Stimulated activated CD8-positive, alpha-beta memory T cell treated with anti-CD3 and anti-CD28 coated beads, Interleukin-4, amount 100 ng/mL, for 24 hours (primary cell): ENCODE measurements at places on chromosomes 13 and 19.

DNA sequence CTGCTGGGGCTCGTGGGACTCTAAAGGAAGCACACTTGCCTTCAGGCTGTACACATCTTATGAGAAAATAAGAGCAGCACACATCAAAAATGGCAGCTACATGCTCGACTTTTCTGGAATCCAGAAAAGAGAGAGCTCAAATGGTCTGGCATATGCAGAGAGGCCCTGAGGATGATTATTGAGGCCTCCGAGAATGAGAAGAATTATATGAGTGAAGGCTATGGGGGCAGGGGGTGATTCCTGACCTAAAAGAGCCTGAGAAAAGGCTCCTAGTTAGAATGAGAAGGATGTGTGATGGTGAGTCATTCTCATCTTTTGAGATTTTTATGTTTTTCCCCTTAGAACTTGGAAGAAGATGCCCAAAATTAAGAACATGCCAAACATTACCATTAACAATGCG lies 97.1 kb downstream of the HSPH1 start:
- DNase-seq, result no peak

DNA sequence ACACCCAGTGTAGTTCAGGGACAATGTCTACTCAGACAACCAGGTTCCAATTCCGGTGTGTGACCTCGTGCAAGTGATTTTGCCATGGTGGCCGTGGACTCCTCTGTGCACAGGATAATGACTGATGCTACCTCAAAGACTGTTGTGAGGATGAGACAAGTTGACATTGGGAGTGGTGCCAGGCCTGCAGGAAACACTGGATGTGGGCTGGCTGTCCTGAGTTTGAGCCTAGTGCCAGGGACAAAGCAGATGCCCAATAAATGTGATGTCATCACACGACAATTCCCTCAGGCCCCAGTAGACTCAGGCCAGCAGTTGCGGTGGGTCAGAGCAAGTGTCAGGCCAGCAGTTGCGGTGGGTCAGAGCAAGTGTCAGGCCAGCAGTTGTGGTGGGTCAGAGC lies 6.2 kb upstream of the SCN1B start:
- no peak for DNase-seq

- no peak for DNase-seq
These were observed 115.5 kb downstream of the GGACT start for GRCh38 chr13:100473087-100473486.

- no peak for DNase-seq
These were observed 154.7 kb downstream of the KDM4B start for GRCh38 chr19:5123646-5124045.

- DNase-seq, result no peak
These were observed 147.9 kb downstream of the TEX29 start for GRCh38 chr13:111468037-111468959.

DNA sequence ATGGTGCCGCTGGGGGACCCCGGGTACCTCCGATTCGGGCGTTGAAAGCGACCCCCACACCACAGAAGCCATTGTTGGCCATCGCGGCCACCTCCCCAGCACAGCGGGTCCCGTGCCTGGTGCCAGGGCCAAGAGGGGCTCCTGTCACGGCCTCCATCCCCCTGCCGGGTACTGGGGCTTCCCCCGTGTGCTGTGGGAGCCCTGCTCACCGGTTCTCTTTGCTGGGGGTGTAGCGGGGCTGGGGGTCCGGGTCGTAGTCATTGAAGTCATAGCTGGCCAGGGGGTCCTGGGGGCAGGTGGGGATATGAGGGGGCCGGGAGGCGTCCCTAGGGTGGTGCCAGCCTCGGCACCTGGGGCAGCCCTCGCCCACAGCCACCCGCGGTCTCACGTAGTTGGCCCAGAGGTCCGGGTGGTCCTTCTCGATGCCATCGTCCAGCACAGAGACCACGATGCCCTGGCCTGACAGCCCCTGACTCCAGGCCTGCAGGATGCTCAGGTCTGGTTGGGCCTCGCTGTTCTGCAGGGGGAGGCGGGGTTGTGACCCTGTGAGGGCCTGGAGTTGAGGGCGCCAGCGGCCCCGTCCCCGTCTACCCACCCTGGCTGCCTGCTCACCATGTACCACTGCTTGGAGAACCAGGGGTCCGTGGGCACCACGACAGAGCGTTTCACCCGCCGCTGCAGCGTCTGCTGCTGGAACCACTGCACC lies 2.4 kb downstream of the PCSK4 start:
- DNase-seq, result no peak

- DNase-seq, result no peak
These were observed 26.8 kb downstream of the IL12RB1 start for GRCh38 chr19:18059902-18060301.

- no peak for DNase-seq
These were observed 2.2 kb downstream of the ZSCAN22 start for GRCh38 chr19:58328999-58329398.

DNA sequence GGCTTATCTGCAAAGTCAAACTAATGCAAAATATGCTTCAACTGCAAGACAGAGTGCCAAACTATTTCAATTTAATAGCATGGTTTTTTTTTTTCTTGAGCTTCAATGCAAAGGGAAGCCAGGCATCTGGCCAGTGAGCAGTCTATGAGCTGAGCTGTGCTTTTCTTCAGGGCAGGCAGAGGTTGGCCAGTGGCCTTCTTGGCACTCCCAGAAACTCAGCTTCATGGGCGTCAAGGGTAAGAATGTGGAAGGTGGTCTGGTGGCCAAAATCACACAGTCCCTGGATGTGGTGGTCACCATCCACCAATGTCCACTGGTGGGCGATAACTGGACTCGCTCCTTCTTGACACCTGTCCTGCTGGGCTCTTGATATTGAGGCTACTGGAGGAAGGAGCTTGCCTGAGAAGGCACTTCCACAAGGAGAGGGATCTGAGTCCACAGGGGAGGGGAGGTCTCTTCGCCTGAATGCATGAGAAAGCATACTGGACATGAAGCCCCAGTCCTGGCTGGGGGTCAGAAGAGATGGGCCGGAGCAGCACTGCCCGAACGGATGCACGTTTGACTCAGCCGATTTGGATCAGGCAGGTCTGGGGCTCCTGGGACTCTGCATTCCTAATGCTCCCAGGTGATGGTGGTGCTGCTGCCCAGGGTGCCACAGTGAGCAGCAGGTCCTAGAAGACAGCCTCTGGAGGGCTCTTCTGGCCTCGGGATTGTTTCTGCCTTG lies 17.1 kb downstream of the COL4A2 start:
- DNase-seq, result no peak

GRCh38 chr13:114284680-114285079 lies 3.3 kb downstream of the UPF3A start:
- DNase-seq, result no peak

DNA sequence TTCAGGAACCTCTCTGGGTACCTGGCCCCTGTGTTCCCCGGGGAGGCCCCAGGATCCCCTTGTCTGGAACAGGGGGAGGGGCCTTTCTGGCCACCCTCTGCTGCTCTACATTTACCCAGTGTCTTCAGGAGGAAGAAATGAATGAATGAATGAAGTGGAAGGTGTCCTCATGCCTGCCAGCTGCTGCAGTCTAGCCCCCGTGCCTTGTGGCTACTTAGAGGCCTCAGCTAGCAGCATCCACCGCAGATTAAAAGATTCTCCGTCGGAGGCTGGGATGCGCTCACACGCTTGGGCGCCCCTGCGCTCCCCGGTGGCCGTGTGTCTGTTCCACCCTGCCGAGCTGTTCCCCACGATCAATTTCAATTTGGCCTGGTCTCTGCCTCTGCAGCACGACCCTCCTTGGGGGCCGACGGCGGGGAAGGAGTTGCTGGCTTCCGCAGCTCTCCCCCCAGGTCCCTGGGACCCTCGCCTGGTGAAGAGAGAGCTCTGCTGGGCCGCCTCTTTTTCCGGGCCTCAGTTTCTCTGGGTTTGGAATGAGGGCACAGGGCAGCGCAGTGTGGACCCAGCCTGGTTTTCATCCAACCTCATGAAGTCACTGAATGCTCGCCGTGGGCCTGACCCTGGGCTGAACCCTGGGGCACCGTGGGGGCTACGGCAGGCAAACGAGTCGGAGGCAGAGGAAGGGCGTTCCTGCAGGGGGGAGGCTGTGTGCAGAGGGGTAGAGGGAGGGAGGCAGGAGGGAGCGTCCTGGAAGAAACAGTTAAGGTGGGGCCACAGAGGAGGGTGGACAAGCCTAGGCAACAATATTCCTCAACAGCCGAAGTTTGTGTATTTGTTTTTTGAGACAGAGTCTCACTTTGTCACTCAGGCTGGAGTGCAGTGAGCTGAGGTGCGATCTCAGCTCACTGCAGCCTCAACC lies 28.3 kb downstream of the EFNA2 start:
- DNase-seq, result no peak
